ENCODE measurements at places on chromosomes 6 and 20. TPM values are rescaled to one million over a fixed set of nuclear protein-coding genes. Genes with fewer than 3 reads are reported as not detected.

PTK6 gene
- 5.2 TPM for total RNA-seq

ZC3H12D gene
- 0.05 TPM for total RNA-seq

RAB23 gene
- total RNA-seq: 56.1 TPM

LY6G6F gene
- not detected for total RNA-seq

FOXQ1 gene
- not detected for total RNA-seq

SNAP91 gene
- not detected for total RNA-seq

RHAG gene
- not detected for total RNA-seq

DACT2 gene
- total RNA-seq: not detected

DEK gene
- 136 TPM for total RNA-seq

MEP1A gene
- not detected for total RNA-seq

BCAS4 gene
- 4.1 TPM for total RNA-seq

DNAH8 gene
- 0.05 TPM for total RNA-seq

GRCh38 chr20:41853806-41854205, 235.6 kb upstream of the CHD6 start:
- DNase-seq: no peak

DNA sequence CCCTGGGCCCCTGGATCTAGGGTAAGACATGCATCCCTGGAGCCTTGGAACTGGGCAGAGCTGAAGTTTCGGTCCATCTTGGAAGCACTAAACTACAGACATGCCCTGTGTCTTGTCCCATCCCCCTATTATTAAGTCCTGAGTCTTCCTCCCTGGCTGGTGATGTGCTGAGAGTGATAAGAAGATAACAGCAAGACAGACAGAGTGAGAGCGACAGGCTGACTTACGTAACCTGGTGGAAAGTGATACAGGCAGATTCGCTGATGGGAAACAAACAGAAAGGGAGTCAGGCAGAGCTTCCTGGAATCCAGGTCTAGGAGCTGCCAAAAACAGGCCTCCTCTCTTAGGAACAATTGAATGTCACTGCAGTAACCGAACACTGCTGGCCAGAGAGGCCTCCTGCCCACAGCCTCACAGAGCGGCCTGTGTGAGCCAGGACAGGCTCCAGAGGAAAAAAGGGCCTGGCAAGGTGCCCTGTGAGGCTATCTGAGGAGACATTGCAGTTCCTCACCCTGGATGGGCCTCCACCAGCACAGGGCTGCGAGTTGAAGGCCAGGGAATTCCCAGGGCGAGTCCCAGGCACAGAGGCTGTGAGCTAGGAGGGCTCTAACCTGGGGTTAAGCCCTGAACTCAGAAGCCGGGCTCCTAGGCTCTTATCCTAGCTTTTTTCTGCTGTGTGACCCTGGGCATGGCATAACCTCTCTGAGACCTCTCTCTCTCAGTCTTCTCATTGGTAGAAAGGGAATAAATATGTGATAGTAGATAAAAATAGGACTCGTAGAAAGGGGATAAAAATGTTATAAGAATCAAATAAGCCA, 34.2 kb upstream of the B4GALT5 start:
- peak; percentile 88 for DNase-seq

DNA sequence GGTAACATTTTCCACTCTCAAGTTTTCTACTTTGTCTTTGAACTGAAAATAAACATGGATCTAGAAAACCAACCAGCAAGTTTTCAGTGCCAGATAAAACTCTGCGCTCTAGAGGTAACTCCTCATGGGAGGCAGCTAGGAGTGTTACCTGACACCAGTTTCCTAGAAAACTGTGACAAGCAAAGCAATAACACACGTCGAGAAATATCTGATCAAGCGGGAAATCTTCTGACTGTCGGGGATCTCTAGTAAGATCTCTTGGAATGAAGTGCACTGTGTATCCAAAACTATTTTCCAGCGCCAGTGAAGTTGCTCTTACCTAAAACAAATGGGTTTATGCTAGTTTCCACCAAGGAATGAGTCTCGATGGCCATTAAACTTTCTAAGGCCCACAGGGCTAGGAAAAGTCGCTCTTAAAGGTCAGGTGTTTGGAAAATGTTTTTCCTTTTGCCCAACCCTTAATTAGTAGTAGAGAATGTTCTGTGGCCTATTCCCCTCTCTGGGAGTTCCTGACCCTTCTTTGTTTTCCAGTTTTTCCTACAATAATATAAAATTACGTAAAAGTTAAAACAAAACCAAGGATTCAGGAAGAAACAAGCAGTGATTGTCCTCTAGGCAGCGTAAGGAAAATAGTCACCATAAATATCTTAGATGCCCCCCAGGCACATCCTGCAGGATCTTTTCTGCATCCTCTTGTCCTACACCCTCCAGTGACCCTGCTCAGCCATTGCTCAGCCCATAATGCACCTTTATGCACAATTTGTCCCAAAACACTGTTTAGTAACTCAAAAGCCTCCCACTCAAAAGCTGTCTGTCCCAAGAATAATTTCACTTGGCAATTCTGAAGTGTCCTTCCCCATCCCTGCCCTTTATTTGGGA, 137.7 kb upstream of the AKAP12 start:
- DNase-seq: no peak

DNA sequence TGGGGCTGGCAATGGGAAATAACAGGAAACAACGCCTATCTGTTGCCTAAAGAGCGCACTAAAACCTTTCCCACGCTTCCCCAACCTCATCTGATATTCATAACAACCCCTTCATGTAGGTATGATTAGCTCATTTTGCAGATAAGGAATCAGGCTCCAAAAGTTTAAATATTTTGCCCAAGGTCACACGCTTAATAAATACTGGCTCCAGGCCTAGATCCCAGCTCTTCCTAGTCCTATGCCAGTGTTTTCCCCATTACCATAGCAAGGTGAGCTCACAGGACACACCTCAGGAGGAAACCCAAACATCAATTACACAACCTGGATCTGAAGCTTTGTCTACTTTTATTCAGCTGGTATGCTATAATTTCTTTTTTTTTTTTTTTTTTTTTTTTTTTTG, 19.6 kb downstream of the MBOAT1 start:
- no peak for DNase-seq

GRCh38 chr6:152161501-152161900, 354.0 kb downstream of the ESR1 start:
- no peak for DNase-seq

GRCh38 chr6:158460602-158461169, 99.2 kb upstream of the TMEM181 start:
- peak; percentile 26 for DNase-seq

- DNase-seq: peak; percentile 71
Observed at GRCh38 chr6:45327956-45328522, at the start of gene RUNX2. Gene RUNX2, plus strand, starts transcription at chr6:45328330. Its CDS starts 397 bp downstream, at chr6:45328727.

DNA sequence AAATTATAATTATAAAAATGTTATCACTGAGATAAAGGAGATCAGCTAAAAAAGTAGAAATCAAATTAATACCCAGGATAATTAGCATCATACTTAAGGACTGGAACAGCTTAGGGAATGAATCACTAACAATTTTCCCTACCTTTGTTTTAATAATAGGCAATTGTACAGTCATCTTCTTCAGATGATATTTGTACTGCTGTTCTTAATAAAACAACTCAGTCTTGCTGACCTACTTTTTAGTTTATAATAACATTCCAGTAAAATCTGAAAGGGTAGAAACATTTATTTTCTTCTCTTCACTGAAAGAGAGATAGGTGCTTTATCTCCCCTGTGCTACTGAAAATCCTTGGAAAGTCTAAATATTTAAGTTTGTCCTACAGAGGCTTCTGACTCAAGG, 271.2 kb upstream of the THEMIS start:
- DNase-seq: no peak

- no peak for DNase-seq
Observed at GRCh38 chr6:110183292-110183885, 3.2 kb downstream of the CDC40 start.

DNA sequence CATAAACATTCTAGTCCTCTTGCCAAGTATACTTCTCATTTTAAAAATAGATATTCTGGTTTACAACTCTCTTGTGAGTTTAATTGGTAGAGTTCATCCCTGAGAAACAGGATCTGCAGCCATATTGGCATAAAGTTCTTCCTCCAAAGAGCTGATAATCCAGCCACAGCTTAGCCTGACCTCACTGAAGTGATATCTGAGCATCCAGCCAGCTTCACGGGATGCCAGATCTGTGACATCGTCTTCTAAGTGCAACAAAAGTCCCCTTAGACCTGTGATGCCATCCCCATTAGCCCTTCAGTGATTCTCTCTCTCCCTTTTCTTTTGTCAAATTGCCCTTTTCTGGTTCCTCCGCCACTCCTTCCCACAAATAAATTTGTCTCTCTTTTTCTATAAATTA, 180.6 kb upstream of the STXBP5 start:
- peak; percentile 77 for DNase-seq

DNA sequence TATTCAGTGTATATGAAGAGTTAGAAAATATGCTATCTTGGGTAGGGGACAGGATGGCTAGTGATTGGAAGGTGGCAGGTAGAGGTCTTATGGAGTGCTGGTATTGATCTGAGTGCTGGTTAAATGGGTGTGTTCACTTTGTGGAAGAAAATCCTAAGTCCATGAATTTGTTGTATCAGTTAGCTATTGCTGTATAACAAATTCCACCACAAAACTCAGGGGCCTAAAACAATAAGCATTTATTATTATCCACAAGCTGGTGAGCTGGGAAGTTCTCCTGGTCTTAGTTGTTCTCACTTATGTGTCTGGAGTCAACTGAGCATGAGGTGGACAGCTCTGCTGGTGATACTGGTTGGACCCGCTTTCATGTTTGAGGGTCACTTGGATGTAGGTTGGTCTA, 212.2 kb upstream of the PLCB4 start:
- no peak for DNase-seq

GRCh38 chr6:84243240-84243639, 15.8 kb upstream of the CEP162 start:
- peak; percentile 55 for DNase-seq

- no peak for DNase-seq
Observed at GRCh38 chr6:18368277-18369105, 18.7 kb upstream of the RNF144B start.

GRCh38 chr20:60759651-60760050, 492.4 kb upstream of the CDH4 start:
- DNase-seq: no peak

GRCh38 chr20:34013554-34013953, 19.8 kb downstream of the RALY start:
- DNase-seq: no peak

DNA sequence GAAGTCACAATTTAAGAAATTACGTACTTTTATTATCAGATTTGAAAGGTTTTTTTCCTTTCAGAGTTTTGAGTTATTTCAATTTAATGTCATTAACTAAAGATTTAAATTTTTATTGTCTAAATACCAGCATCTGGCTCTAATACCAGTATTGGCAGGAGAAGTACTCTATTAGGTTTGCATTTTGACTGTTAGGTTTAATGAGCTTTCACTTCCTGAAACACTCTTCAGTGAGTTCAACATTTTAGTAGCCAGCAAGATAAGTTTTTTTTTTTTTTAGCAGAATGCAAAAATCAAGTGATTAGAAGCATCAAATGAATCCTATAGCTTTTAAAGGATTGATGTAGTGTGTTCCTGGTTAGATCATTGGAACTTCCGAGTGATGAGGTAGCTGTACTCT, 34.0 kb upstream of the SCGN start:
- no peak for DNase-seq

DNA sequence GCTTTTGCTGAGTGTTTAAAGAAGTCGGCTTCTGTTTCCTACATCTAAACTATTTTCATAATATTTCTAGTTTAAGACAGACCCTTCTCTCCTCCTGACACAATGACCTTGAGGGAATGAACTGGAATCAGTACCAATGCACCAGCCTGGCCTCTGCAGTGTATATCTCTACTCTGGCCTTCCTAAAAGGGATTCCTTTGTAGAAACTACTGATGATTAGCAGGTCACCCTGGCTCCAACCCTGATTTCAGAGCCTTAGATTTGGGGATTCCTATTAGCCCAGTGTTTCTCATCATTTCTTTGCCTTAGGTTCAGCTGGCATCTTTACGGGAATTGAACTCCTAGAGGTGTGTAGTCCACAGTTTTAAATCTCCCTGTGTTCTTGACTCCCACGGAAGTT, 75.4 kb downstream of the ADGRB3 start:
- no peak for DNase-seq

- no peak for DNase-seq
Observed at GRCh38 chr20:53857723-53858236, 212.6 kb downstream of the BCAS1 start.

- DNase-seq: no peak
Observed at GRCh38 chr6:36636283-36636682, 42.1 kb downstream of the SRSF3 start.

DNA sequence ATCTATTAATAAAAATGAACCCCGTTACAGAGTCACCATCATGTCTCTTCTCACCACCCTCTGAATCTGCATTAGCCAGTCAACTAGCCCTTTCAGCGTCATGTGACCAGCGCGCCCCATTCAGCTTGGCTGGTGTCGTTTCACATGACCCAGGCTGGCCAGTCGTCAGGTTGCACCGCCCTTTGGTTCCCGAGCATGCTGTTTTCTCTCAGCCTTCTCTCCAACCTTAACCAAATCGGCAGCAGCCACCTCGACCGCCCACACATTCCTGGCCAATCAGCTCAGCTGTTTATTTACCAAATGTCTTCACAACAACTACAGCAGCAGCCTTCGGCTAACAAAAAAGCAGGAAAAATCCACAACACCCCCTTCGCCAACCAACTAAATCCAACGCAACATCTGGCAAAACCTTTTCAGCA, 5.6 kb downstream of the SRSF3 start:
- peak; percentile 66 for DNase-seq

All from myocyte (in vitro differentiated cells).